T follicular helper cell (primary cell): ENCODE measurements at places on chromosomes 1 and 21.

DNA sequence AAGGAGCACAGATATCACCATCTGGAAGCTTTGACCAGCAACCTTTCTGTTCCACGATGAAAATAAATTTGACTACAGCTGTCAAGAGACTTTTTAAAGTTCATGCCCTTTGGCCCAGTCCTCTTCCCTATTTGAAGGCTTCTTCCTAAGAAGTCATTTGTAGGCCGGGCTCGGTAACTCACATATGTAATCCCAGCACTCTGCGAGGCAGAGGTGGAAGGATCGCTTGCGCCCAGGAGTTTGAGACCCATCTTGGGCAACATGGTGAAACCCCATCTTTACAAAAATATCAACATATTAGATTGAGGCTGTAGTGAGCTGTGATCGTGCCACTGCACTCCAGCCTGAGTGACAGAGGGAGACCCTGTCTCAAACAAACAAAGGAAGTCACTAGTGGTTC lies 58.3 kb upstream of the IFFO2 start:
- DNase-seq = no peak

- no peak for DNase-seq
Measured at GRCh38 chr1:1600861-1601563, 1.1 kb upstream of the FNDC10 start.

DNA sequence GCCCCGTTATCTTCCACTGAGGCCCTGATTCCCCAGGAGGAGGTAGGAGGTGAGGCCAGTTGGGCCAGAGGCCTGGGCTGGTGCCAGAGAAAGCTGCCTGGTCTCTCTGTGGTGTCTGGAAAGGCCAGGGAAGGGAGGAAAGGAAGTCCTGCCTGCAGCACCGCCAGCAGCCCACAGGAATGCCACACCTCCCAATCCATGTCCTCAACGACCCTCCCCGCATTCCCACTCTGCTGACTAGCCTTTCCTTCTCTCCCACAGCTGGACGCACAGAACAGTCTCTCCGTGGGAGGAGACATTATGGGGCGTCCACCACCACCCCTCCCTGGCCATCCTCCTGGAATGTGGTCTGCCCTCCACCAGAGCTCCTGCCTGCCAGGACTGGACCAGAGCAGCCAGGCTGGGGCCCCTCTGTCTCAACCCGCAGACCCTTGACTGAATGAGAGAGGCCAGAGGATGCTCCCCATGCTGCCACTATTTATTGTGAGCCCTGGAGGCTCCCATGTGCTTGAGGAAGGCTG lies 18.0 kb downstream of the CSF1 start:
- DNase-seq = no peak

DNA sequence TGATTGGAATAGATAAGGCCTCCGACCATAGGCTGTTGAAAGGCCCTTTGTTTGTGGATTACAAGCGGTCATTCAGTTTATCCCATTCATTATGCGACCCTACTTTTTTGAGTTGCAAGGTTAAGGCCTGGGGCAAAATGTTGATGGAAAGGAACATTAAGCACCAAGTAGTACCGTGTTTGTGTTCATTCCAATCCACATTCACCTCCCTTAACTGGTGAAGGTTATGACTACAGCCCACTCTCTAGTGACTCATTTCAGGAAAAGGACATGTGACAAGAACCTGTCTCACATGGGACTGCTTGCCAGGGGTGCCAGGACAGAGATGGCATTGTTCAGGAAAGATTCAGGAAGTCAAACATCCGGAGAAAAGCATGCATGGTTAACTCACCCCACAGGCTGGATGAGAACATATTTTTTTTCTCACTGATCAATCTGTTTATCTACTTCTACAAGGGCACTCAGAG lies 81.6 kb downstream of the CD58 start:
- no peak for DNase-seq

- DNase-seq = no peak
Measured at GRCh38 chr1:76053021-76053420, 21.5 kb upstream of the ST6GALNAC3 start.

DNA sequence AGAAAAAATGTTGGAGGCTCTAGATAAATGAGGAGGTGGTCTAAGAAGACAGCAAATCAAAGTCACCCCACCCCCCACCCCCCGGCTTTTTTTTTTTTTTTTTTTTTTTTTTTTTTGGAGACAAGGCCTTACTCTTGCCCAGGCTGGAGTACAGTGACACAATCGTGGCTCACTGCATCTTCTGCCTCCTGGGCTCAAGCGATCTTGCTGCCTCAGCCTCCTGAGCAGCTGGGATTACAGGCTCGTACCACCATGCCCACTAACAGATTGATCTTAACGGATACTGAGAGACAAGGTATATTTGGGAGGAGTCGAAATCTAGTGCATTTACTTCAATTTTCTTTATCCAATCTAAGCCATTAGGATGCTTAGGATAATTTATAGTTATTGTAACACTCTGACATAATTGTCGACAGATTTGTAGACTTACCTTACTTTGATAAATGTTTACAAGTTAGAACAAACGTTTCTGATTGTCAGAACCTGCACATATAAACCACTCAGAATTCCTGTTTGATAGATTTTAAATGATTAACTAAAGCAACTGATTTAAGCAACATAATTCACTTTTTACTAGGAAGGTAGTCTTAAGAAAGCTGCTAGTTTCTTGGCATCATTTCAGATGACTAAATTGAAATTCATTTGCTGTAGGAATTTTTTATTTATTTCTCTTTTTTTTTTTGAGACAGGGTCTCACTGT lies 33.7 kb upstream of the NBL1 start:
- no peak for DNase-seq

DNA sequence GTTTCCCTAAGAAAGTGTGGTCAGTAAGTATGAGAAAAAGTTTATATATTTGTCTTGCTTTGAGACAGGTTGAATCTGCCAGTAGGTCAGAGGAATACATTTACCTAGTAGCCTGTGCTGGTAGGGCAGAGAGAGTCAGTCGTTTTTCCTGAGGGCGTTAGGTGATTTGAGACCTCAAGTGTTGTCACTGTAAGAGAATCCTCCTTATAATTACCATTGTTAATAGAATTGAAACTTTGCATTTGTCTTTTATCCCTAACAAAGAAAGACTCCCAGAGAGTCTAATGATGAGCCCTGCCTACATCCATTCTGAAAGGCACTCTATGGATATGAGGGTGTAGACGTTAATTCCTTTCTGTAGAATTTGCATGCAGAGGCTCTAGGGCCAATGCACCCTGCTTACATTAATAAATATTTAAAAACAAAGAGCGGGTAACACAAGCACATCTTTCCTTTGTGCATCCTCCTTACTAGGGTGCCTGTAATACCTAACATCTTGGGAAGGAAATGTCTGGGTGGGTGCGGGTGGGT lies 16.4 kb downstream of the PBX1 start:
- DNase-seq = no peak

DNA sequence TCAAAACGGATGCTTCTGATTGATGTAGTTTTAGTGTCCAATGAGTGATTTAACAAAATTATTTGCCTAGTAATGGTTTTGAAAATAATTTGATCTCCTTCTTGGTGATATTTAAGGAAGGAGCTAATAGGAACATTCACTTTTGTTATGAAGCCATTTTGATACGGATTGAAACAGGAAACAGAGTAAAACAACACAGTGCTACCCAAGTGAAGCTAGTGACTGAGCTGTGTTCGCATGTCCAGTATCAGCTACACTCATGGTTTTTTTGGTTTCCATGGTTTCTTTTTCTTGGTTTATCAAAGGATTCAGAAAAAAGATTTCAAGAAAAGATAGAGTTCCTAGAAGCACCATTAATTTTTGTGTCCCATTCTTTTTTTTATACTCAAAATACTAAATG lies 40.1 kb upstream of the PLEKHO1 start:
- no peak for DNase-seq

- no peak for DNase-seq
Measured at GRCh38 chr1:198199105-198199504, 42.3 kb downstream of the NEK7 start.

DNA sequence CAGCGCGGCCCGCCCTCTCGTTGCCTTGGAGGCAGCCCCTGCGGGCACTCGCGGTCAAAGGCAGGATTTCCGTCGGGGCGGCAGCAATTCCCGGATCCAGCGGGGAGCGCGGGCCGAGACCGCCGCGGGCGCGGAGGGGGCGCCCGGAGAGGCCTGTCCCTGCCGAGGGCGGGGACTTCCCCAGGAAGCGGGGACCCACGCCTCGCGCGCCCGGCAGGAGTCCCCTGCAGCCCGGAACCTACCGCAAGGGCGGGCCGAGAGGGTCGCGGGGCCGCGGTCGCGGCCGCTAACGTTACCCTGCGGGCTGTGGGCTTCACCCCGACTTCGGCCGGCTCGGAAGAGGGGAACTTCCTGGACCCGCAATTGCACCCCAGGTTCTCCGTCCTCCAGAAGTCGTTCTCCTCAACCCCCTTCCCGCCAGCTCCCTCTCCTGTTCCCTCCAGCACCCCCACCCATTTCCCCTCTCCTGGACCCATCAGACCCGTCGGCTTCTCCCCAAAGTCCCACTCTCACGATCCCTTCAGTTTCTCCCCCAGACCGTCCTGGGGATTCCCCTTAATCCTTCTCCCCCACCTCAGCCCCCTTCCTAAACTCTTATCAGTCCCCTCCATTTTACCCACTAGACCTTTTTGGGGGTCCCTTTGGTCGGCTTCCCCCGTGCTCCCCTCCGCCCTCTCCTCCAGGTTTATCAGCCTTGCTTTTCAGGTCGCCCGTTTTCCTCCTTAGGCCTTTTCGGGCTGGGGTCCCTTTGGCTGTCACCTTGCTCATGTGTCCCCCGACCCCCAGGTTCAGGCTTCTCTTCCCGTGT lies 604 bp downstream of the FGR start:
- DNase-seq = no peak

DNA sequence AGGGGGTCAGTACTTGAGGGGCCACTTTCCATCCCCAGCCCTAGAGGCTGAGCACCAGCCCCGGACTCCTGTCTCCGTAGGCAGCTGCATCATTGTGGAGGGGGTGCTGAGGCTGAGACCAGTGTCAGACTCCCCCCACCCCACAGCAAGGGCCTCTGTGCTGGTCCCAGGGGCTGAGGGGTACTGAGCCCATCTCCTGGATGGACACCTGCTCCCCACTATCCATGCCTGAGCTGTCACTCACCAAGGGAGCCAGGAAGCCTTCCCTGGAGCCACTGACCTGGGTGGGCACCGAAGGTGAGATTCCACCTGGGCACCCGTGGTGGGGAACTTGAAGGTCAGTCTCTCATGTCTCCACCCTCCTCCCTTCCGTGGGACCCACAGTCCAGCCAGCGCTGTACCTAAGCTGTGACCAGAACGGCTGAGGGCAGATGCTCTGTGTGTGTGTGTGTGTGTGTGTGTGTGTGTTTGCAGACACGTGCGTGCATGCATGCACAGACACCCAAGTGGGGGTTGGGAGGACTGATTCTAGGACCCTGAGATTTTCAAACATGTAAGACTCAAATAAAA lies 9.3 kb downstream of the DISP3 start:
- no peak for DNase-seq

DNA sequence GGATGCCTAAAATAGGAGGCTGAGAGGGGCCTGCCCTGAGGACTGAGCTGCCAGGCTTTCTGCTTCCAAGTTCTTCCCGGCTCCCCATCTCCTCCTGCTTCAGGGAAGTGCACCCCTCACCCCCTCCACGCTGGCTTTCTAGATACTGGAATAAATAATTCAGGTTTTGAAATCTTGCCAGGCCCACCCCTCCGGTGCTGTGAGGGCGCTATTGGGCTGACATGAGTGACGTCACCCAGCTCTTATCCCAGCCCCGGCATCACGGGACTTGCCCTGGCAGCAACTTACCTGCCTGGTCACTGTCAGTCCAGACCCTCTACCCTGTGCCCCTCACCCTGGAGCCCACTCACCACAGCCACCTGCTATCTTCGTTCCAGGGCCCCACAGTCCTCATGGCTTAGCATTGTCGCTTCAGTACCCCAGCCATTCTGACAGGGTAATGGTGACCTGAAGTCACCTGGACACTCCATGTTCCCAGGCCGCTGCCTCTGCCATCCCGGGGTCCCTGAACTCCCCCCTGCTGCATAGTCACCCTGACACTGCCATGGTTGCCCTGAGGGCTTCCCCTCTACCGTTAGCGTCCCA lies 819 bp upstream of the GPR3 start:
- DNase-seq = no peak

DNA sequence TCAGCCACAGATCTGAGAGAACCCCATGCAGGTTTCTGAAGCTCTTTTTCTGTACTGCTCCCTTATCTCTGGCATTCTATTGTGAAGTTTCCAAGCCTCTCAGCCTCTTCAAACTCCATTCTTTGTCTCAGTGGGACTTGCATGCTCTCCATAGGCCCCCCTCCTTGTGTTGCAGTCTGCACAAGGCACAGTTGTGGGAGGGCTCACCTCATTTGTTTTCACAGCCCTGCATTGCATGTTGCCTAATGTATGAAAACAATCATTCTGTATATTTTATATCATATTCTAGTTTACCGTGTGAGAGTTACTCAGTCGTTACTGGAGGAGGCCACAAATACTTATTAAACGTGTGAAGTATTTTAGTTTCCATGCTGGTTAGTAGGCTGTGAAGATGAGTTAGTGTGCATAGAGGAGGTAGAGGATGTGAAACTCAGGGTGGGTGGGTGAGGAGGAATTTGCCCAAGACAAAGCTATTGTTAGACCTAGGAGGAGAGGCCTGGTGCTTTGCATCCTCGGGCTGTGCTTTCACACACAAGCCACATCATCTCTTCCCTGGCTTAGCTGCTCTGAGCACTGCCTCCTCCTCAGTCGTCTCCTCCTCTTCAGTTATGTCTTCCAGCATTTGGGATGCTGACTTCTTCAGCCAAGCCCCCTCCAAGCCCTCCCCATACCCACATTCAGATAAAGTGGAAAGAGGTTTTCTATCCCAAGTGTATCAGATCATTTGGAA lies 7.8 kb upstream of the CHI3L2 start:
- DNase-seq = no peak

GRCh38 chr21:37244501-37245095 lies 22.5 kb downstream of the VPS26C start:
- no peak for DNase-seq

GRCh38 chr1:6127587-6128163 lies 52.4 kb downstream of the CHD5 start:
- peak; percentile 76 for DNase-seq
